ENCODE measurements at places on chromosomes 3 and 15. TPM values are rescaled to one million over a fixed set of nuclear protein-coding genes. Genes with fewer than 3 reads are reported as not detected.

DNA sequence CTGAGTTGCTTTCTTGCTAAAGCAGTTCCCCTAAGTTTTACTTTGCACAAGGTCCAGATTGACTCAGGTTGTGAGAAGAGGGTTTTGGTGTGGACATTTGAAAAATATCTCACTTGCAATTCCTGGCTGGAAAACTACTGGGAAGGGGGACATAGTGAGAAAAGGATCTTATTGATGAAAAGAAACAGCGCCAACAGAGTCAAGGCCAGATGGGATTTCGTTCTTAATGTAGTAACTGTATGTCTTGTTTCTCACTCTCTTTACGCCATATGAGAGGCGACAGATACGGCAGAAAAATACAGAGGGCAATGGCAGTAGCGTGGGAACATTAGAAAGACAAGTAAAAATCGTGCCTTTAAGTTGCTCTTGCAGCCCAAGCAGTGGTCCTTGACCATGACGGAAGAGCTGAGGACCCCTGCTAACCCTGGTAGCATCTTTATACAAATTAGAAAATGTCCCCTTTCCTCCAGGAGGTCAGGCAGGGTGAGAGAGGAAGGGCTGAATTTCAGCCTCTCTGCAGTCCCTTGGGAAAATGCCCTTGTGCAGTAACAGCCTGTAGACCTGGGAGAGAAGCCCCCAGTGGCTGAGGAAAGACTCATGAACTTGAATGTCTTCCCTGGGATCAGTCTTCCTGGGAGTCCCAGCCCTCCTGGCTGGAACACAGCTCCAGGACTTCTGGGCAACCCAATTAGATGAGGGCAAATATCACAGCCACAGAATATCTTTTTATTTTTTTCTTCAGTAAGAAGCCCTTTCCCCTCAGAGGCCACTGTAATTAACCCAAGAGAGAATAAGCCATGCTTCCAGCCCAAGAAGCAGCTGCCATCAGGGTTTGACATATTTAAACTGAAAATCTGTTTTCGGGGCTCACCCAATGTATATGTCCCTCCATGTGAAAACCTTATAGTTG is 113.4 kb downstream of the CD47 start:
- DNase-seq: no peak

DNA sequence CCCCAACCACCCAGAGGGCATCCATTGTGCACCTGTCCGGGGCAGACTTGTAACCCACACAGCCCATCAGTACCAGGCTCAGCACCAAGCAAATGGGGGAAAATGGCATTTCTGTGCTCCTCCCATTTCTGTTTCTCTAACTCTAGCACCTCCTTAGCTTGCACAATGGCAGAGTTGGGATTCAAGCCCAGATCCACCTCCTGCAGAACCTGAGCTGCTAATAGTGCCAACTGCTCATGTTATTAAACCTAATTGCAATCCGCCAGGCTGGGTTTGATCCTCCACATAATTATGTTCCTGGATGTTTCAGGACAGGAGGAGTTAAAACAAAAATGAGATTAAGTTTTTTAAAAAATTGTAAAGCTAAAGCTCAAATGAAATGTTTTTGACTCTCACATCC is 235.0 kb downstream of the OCA2 start:
- no peak for DNase-seq

ACP3 gene
- total RNA-seq: 1.2 TPM

BTBD1 gene
- 47.8 TPM for total RNA-seq

DNA sequence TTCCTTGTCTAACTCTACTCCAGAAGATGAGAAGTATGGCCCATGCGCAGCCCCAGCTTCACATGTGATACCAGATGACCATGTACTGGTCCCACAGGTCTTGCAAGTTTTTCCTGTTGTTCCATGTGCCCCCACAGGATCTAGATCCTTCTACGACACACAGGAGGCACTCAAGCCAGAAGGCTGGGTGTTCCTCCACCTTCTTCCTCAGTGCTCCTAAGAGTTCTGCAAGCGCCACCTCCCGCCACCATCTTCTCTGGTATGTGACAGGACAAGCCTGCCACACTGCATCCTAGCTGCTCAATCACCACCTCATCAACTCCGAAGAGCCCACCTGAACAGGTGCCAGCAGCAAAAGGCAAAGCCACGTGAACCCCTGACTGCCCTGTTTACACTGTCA is 43.1 kb downstream of the XXYLT1 start:
- DNase-seq: no peak

SERINC4 gene
- total RNA-seq: not detected

DNA sequence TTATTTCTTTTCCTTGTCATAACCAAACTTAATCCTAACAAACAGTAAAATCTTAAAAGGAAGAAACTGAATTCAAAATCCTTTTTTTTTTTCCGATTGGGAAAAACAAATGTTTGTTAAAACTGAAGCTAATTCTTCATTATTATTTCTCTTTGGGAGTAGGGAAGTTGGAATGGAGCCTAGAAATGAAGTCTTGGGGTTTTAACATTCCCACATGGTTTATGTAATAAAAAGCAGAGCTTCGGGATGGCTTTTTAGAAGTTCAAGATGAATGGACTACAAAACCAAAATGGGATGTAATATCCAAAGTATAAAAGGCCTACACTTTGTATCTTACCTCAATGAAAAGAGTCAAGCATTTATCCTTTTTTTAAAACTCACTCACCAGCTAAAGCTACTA is 189.0 kb upstream of the TMC3 start:
- DNase-seq: no peak

CLDN1 gene
- 1.8 TPM for total RNA-seq

SMAD6 gene
- total RNA-seq: 34.8 TPM

DNA sequence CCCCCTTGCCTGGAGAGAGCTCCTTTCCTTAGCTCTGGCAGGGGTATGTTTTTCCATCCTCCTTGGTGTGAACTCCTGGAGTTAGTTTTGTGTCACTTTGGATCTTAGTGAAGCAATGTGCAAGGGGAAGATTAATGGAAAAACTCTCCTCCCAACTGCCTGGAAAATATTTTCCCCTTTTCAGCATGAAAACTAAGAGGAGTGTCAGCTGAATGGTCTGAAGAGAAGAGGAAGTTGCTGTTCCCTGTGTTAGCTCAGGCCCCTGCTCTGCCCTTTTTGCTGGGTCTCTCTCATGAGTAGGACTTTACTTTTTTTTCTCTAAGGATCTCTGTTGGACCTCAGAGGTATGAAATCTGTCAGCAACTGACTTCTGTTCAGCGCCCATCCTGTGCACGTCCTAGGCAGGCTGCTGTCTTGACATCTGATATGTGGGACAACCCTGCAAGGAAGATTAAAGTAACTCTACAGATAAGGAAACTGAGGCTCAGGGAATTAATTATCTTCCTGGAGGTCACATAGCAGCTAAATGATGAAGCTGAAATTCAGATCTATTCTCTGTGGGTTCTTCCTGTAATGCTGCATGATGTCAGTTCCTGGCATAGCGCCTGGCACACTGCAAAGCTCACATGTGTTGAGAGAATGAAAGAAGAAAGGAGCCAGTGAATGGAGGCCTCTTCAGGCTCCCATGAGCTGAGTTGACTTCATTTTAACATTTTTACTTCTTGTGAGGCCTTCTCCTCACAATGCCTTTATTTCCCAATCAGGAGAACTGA is 109.7 kb upstream of the GALNT15 start:
- DNase-seq: peak; percentile 91

DNA sequence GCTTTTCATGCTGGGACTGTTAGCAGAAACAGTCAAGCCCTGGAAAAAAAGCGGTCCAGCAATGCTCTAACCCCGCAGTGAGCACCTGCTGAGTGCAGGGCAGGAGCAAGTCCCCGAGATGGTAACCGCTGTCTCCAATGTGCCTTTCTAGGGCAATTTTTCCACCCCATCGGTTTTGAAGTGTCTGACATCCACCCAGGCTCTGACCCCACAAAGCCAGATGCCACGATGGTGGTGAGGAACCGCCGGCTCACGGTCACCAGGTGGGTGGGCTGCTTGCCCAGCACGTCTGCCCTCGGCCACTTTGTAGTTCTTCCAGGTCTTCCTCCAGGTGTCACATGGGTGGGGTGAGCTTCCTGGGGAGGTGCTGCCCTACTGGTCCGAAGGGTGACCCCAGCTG is 3.2 kb upstream of the ITIH3 start:
- no peak for DNase-seq

- DNase-seq: no peak
These were observed 170.2 kb upstream of the P2RY1 start for GRCh38 chr3:152664766-152665165.

C15orf62 gene
- 0.87 TPM for total RNA-seq

- DNase-seq: no peak
These were observed 92.4 kb upstream of the ANKRD34C start for GRCh38 chr15:79190093-79190492.

DNA sequence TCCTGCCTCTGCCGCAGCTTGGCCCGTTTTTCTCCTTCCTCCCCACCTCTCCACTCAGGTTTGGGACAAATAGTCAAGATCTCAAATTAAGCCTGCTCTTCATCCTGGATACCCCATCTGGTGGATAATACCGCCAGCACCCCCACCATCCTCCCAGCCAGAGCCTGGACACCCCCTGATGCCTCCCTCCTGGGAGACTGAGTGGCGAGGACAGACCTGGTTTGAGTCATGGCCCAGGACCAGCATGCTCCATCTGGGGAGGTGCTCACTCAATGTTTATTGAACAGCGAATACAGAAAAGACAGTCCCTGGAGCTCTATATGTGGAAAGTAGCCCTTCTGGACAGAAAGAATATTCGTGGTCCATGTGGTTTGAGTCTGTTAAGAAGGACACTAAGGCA is 23.3 kb downstream of the CTSH start:
- no peak for DNase-seq

GRCh38 chr3:33658621-33658990 is 59.4 kb downstream of the CLASP2 start:
- DNase-seq: no peak

DNA sequence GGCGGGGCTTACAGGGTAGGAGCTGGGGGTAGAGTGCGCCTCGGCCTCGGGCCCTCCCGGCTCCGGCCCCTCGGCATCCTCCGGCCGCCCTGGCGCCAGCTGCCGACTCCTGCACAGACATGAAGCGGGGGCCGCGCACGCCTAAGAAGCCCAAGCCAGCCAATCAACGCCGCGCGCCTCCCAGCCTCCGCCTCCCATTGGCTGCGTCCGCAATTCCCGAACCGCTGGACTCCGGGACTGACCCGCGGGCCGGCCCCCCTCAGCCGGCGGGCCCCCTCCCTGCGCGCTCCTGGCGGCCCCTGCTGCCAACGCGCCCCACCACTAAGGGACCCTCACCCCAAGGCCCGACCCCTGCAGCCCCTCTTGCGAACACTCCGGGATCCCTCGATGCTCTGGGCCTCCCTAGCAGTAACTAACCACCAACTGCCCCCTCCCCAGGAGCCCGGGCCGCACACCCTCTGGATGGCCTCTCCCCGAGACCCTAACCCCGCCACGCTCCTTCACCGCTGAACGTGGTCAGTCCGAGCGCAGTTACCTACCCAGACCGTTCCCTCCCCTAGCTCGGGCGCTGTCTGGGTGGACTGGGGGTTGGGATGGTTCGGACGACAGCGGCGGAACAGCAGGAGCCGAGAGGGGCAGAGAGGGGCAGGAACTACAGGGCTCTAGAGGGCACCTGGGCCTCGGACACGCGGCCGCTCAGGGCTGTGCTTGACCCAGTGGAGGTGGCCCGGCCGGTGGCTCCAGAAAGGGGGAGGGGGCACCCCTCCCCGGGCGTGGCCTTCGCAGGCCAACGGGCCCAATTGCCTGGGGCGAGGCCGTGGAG is 5.0 kb downstream of the GATA2 start:
- DNase-seq: peak; percentile 81

GRCh38 chr15:53108319-53108718 is 318.2 kb upstream of the ONECUT1 start:
- DNase-seq: no peak

- no peak for DNase-seq
These were observed 48.5 kb downstream of the EFHB start for GRCh38 chr3:19885468-19885867.

DNA sequence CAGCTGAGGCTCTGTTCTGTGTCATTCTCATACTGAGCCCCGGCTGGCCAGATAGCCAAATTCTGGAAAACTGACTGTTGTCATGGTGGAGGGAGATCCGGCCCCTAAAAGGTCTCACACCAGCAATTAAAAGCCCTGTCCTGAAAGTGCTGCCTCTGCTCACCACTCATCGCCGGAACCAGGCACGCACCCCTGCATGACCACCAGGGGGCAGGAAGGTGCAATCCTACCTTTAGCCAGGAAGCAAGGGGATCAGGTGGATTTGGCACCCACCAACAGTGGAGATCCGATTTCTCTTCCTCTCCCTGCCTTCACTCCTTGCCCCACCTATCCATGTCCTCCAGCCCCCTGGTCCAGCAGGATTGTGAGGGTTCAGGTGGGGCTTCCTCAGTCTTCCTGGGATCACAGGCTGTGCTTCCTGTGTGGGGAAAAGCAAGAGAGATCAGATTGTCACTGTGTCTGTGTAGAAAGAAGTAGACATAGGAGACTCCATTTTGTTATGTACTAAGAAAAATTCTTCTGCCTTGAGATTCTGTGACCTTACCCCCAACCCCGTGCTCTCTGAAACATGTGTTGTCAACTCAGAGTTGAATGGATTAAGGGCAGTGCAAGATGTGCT is 16.1 kb upstream of the CACNA2D2 start:
- peak; percentile 85 for DNase-seq

DNA sequence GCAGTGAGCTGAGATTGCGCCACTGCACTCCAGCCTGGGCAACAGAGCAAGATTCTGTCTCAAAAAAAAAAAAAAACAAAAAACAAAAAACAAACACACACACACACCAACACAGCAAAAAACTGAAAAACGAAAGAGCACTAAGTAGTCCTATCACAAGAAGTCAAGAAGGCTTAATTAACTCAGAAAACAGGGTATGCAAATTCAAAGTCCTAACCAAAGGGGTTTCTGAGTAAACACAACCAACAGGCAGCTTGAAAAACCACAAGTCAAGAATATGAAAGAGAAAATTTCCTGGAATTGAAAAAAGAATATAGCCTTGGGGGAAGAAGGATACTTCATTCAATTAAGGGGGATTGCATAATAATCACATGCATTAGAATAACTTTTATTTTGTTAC is 37.7 kb upstream of the PARP14 start:
- no peak for DNase-seq

GRCh38 chr3:15148614-15149013 is 49.7 kb upstream of the RBSN start:
- DNase-seq: no peak

DNA sequence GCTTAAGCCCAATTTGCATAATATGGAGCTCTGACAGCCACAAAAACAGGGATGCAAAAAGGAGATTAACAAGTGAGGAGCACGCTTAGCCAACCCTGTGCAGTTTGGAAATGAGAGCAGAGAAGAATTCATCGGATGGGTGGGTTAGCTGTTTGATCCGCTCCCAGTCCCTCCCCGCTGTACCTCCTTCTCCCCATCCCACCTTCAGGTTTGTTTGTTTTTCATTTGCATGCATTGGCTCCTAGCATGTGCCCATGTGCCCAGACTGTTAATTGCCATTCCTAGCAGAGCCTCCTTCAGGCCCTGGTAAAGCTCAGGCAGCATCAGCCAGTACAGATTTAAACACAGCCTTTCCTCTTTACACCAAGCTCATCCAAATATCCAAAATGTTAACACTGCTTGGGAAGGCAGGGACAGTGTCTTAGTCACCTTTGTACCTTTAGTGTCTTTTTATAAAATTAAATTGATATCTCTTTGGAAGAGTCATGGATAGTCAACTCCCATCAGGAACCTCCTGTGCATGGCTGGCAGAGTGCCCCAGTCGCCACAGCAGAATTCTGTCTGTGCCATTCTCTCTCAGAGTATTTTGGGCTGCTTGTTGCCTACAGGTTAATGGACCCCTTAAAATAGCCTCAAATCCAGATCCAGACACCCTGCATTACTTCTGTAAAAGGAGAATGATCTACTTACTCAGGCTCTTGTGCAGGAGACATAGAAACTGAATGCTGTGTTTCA is 244.2 kb downstream of the LSAMP start:
- no peak for DNase-seq

GRCh38 chr3:188937389-188937788 is 234.4 kb upstream of the TPRG1 start:
- no peak for DNase-seq

CCR4 gene
- total RNA-seq: 0.54 TPM

C3orf49 gene
- not detected for total RNA-seq

Measured in aorta (tissue), 5 donors.